Activated CD8-positive, alpha-beta T cell treated with anti-CD3 and anti-CD28 coated beads for 36 hours (primary cell): ENCODE measurements at places on chromosomes 7 and 10. TPM values are rescaled to one million over a fixed set of nuclear protein-coding genes. Genes with fewer than 3 reads are reported as not detected.

DNA sequence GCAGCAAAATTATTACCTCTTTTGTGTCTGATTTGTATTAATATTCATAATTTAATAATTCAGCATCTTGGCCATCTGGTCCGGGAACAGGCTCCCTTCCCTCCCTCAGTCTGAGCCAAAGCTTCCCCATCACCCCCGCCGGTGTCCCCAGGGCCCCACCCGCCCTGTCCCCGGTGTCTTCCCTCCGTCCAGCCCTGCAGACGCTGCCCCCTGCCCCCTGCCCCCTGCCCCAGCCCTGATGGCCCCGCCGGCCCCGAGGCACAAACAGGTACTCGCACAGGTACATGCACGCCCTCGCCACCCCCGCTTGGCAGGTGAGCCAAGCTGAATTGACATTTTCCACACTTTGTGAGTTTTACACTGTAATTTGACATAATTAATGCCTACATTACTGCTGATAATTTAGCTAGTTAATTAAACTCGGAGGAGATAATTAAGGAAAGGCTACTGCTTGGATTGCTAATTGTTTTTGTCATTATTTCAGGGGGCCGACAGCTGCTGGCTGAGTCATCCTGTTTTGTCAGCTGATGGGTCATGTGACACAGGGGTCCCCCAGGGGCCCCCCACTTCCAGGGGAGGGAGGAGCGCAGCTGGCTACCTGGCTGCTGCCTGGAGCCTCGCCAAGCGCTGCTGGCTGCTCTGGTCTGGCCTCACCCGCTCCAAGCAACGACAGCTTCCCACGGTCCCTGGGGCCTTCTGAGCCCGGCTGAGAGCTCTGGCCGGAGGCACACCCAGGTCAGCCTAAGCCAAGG, 36.6 kb downstream of the MICALL2 start:
- no peak for DNase-seq
- no peak overlapping the region for H3K27ac ChIP-seq
- H3K27me3 ChIP-seq = peaks cover 8% of the 10 kb centered on the region

- peaks cover 5% of the 10 kb centered on the region for H3K27me3 ChIP-seq
- H3K4me3 ChIP-seq = no peak overlapping the region
- no peaks in the 10 kb centered on the region for H3K36me3 ChIP-seq
- no peak overlapping the region for H3K27ac ChIP-seq
- no peaks in the 10 kb centered on the region for H3K4me1 ChIP-seq
Observed at GRCh38 chr10:10235003-10235402, 782.7 kb upstream of the CELF2 start.

GRCh38 chr7:135645296-135645904, 16.9 kb upstream of the STMP1 start:
- H3K36me3 ChIP-seq = peaks cover 37% of the 10 kb centered on the region
- no peak overlapping the region for H3K27ac ChIP-seq
- no peaks in the 10 kb centered on the region for H3K4me1 ChIP-seq
- no peaks in the 10 kb centered on the region for H3K27me3 ChIP-seq

DNA sequence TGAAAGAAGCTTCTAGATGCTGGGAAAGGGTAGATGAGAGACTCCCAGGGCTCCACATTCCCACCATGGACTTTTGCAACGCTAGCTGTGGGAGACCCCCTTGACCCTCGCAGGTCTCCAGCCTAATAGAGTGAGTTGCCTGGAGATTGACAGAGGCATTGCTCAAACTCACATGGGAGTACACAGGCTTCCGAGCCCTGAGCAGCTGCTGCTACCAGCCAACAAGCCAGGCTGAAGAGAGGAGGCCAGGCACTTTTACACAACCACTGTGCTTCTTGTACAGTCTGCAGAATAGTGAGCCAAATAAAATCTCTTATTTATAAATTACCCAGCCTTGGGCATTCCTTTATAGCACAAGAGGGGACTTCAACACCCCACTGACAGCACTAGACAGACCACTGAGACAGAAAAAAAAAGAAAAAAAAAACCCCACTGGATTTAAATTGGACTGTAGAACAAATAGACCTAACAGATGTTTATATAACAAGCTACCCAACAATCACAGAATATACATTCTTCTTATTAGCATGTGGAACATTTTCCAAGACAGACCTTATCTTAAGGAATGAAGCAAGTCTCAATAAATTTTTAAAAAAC, 146.2 kb downstream of the ZFAND4 start:
- H3K27me3 ChIP-seq = no peaks in the 10 kb centered on the region
- peaks cover 13% of the 10 kb centered on the region for H3K36me3 ChIP-seq
- no peak overlapping the region for H3K27ac ChIP-seq
- DNase-seq = no peak

DNA sequence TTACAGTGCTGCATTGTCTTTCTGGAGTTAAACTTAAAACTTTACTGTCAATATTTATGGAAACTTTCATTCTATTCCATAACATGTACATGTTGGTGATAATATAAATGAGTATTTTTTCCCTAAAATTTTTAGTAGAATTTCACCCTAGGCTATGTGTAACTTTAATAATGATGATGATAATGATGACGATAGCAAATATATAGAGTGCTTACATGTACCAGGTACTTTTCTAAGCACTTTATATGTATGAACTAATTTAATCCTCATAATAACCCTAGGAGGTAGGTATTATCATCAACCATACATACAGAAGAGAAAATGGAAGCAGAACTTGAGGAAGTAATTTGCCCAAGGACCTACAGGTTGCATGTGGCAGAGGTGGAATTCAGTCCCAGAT, 85.6 kb downstream of the LRRTM3 start:
- no peaks in the 10 kb centered on the region for H3K4me1 ChIP-seq
- H3K4me3 ChIP-seq = no peak overlapping the region
- H3K36me3 ChIP-seq = no peaks in the 10 kb centered on the region
- H3K27ac ChIP-seq = no peak overlapping the region

GRCh38 chr7:98869597-98870120, at the start of gene TMEM130:
Gene TMEM130, minus strand, starts transcription at chr7:98870014. Its CDS starts 153 bp downstream, at chr7:98869861.
- H3K4me1 ChIP-seq = no peaks in the 10 kb centered on the region
- DNase-seq = no peak
- H3K4me3 ChIP-seq = peak within 1 kb of the TSS; percentile 65

DNA sequence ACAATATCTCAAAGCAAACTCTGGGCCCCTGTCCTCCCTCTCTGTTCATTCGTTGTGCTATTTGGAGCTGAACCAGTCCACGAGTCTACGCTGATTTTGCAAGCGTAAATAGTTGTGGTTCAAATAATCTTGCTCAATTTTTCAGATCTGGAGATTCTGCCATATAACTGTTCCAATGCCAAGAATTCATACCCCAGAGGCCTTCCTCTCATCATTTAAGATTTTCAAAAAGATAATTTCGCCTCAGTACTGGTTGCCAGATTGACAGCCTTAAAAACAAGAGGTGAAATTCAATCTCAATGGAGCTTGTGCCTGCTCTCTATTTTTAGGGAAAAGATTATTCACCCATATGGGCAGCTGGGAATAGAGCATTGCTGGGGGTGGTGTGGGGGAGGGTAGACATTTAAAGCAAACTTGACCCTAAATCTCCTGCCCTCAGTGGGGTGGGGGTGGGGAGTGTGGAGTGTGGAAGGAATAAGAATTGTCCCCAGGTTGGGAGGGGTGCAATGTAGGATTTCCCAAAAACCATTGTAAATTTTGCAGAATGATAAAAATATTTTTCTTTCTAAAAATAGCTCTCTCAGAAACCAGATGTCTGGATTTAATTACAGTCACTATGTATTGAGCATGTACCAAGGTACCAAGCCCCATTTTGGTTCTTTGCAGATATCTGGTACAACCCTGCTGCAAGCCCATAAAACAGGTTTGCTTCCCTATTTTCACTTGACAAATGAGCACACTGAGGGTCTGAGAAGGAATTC, 104.7 kb upstream of the EEPD1 start:
- H3K4me3 ChIP-seq = no peak overlapping the region
- H3K4me1 ChIP-seq = no peaks in the 10 kb centered on the region
- H3K27me3 ChIP-seq = peaks cover 2% of the 10 kb centered on the region
- no peak overlapping the region for H3K27ac ChIP-seq
- DNase-seq = no peak
- H3K36me3 ChIP-seq = no peaks in the 10 kb centered on the region

- H3K27ac ChIP-seq = no peak overlapping the region
- no peaks in the 10 kb centered on the region for H3K36me3 ChIP-seq
- no peak for DNase-seq
- no peaks in the 10 kb centered on the region for H3K4me1 ChIP-seq
Observed at GRCh38 chr10:131183546-131184045, 127.9 kb downstream of the TCERG1L start.

DNA sequence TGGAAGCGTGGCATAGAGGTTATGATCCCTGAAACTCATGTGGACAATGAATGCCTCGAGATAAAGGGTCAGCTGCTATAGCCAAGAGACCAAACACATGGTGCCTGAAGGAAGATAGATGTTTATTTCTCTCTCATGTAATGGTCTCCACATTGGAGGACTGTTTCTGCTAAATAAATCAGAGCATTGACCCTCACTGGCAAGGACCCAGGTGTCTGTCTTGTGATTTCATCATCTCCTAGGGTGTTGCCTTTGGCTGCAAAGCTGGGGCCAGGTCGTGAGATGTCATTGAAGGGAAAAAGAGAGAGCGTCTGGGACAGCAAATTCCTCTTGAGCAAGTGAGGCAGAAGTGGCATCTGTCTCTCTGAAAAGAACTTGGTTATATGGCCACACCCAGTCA, 64.6 kb downstream of the JCAD start:
- H3K4me1 ChIP-seq = peaks cover 2% of the 10 kb centered on the region
- H3K27ac ChIP-seq = no peak overlapping the region
- no peak for DNase-seq
- H3K27me3 ChIP-seq = peaks cover 51% of the 10 kb centered on the region

DNA sequence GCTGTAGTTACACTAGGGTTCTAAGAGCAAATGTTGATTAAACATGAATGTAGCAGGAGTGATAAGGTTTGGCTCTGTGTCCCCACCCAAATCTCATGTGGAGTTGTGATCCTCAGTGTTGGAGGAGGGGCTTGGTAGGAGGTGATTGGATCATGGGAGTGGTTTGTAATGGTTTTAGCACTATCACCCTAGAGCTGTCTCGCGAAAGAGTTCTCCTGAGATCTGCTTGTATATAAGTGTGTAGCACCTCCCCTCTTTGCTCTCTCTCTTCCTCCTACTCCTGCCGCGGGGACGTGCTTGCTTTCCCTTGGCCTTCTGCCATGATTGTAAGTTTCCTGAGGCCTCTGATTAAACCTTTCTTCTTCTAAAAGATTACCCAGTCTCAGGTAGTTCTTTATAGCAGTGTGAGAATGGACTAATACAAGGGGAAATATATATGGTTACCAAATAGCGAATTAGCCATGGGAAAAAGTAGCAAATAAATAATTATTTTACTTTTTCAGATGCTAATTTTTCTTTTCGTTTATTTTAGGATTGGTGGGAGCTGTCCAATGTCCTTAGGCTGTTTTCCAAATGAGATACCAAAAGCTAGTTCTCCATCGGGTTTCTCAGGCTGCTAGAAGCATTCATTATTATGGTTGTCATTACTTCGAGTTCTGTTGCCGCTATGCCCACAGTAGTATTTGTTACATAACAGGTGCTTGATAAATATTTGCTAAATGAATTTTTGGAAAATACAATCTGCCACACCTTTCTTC, 58.7 kb downstream of the PTEN start:
- DNase-seq = no peak
- H3K27ac ChIP-seq = no peak overlapping the region
- peaks cover 73% of the 10 kb centered on the region for H3K4me1 ChIP-seq
- H3K27me3 ChIP-seq = no peaks in the 10 kb centered on the region
- H3K36me3 ChIP-seq = peaks cover 54% of the 10 kb centered on the region

DNA sequence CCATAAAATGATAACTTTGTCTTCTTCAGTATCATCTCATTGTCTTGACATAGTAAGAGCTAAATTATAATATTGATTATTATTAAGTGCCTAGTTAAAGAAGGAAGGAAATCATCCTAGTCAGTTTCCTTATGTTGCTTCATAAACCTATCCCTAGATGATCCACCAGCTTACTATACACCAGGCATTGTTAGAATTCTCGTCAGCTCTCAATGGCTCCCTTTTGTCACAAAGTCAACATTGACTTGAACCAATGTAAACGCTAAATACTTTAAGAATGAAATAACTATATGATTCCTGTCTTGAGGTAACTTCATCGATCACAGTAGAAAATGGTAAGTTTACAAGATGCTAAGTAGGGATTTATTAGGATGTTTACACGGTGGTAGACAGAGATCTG, 1162.9 kb downstream of the CNTNAP2 start:
- no peaks in the 10 kb centered on the region for H3K36me3 ChIP-seq
- H3K27me3 ChIP-seq = no peaks in the 10 kb centered on the region
- H3K4me1 ChIP-seq = no peaks in the 10 kb centered on the region
- no peak overlapping the region for H3K4me3 ChIP-seq
- no peak for DNase-seq

DNA sequence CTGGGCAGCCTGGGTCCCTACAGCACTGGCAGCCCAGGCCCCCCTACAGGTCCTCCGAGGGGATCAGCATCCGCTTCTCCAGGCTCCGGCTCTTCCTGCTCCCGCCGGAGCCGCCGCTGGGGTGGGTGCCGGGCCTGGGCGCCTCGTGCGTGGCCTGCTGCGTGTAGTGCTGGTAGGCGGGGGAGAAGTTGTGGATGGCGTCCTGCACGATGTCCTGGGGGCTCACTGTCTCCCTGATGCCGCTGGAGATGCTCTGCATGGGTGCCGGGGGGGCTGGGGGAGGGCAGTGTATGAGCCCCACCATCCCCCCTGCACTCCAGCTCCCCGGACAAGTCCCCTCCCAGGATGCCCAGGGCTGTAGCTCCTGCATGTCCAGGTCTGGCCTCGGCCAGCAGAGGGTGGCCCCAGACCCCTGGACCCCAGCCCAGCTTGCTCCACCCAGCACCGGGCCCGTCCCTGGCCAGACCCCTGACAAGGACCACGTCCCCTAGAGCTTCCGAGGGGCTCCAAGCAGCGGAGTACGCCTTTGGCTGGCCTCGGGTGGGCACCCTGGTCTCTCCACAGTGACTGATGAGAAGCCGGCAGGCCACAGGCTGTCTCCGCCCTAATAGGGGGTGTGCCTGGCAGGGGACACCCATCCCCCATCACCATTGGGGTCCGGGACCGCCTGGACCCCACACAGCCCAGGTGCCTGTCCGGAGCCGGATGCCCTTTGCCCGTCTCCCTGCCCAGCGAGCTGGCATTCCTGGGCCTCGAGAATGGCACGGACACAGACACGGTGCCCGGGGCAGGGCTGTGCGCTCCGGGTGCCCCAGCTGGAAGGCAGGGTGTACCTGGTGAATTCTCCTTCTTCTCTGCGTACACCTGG, 8.9 kb downstream of the TMEM184A start:
- DNase-seq = no peak
- H3K27me3 ChIP-seq = no peaks in the 10 kb centered on the region
- H3K4me3 ChIP-seq = no peak overlapping the region

- H3K4me1 ChIP-seq = no peaks in the 10 kb centered on the region
- H3K27ac ChIP-seq = no peak overlapping the region
- H3K36me3 ChIP-seq = peaks cover 2% of the 10 kb centered on the region
- H3K27me3 ChIP-seq = peaks cover 44% of the 10 kb centered on the region
Observed at GRCh38 chr10:132187430-132188138, 836 bp downstream of the DPYSL4 start.

Gene BMPER
- not detected for total RNA-seq

GRCh38 chr10:108051218-108051617, 886.7 kb upstream of the SORCS1 start:
- DNase-seq = no peak
- H3K27me3 ChIP-seq = no peaks in the 10 kb centered on the region
- H3K27ac ChIP-seq = no peak overlapping the region
- no peaks in the 10 kb centered on the region for H3K4me1 ChIP-seq

GRCh38 chr7:2586326-2587020, 27.7 kb downstream of the IQCE start:
- H3K27me3 ChIP-seq = no peaks in the 10 kb centered on the region
- no peak overlapping the region for H3K27ac ChIP-seq
- no peaks in the 10 kb centered on the region for H3K36me3 ChIP-seq
- no peak for DNase-seq
- H3K4me3 ChIP-seq = no peak overlapping the region
- no peaks in the 10 kb centered on the region for H3K4me1 ChIP-seq

Gene KCP
- not detected for total RNA-seq
